ENCODE measurements at places on chromosomes 1 and 21.

DNA sequence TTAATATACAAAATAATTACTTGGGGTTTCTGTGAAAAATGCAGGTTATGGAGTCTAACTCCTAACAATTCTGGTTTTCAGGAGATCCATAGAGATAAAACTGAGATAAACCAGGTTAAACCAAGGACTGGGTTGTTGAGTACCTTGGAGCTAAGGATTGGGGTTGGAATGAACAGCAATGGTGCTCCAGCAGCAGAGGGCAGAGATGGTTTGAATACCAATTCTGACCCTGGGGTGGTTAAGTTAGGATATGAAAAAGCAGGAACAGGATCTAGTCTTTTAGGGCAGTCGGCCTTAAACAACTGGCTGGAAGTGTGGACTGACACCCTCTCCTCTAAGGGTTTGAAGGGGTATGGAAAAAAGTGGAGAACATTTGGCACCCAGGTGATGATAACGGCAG is 53.0 kb downstream of the UROD start:
- DNase-seq, result no peak

DNA sequence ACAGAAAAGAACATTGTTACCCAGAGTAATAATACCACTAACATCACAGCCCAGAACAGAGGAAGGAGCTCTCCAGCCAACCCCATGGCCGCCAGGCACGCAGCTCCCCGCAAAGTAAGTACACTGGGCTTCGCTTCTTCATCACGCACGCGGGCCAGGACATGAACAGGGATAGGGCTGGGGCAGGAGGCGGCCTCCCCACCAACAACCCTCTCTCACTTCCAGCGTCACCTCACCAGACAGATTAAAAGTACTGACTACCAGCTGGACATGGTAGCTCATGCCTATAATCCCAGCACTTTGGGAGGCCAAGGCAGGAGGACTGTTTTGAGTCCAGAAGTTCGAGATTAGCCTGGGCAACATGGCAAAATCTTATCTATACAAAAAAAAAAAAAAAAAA is 78.3 kb downstream of the NPHP4 start:
- no peak for DNase-seq

DNA sequence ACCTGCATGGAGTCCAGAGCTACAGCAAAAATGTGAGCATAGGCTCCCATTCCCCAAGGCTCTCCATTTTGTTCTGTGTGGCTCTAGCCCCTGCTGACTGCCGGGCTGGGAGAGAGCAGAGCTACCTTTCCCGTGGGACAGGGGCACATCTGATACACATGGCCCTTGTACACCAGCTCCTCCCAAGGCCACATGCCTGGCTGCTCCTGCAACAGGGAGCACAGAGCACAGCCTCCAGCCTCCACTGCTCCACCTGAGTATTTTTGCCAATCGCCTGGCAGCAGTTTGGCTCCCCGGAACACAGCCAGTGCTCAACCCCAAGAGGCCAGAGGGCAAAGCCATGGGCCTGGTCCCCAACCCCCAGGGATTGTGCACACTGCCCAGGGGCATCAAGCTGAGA is 146.5 kb downstream of the CHD1L start:
- no peak for DNase-seq

DNA sequence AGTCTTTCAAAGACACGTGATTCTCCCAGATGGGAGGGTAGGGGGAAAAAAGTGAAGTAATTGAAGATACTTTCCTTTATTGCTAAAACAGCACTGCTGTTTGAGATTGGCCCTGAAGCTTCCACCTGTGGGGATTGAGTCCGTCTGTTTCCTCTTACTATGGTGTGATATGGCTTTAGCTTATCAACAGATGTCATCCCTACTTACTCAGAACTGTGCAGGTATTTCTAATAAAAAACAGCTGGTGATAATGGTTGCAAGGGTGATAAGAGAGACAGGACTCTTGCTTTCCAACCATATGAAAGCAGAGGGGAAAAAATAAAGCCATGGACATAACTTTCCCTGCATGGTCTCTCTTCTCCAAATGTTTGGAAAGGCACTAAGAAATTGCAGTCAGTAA is 41.7 kb upstream of the C8B start:
- DNase-seq, result no peak

DNA sequence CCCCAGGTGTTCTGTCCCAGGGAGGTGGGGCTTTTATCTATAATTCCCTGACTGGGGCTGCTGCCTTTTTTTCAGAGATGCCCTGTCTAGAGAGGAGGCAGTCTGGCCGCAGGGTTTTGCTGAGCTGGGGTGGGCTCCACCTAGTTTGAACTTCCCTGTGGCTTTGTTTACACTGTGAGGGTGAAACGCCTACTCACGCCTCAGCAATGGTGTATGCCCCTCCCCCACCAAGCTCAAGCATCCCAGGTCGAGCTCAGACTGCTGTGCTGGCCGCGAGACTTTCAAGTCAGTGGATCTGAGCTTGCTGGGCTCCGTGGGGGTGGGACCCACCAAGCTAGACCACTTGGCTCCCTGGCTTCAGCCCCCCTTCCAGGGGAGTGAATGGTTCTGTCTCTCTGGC is 124.3 kb downstream of the CENPF start:
- DNase-seq, result no peak

- no peak for DNase-seq
These were observed 889 bp upstream of the SCYL3 start for GRCh38 chr1:169894424-169895145.

DNA sequence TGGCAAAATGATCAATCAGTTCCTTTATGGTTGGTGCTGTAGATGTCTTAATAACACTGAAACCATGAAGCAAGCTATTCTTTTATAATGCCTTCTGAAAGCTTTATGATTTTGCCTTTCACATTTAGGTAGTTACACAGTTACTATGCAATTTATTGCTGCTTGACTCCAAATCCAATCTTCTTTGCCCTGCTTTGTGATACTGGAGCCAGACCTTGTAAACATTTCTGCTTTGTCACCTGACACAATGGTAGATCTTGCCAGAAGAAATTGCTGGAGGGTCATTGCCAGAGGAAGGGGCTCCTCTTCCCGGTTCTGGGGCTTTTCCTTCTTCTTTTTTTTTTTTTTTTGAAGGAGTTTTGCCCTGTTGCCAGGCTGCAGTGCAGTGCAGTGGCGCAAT is 40.5 kb upstream of the KLF17 start:
- DNase-seq, result no peak

All from activated naive CD4-positive, alpha-beta T cell treated with anti-CD3 and anti-CD28 coated beads for 36 hours (primary cell).